ENCODE measurements at places on chromosomes 6 and 20. TPM values are rescaled to one million over a fixed set of nuclear protein-coding genes. Genes with fewer than 3 reads are reported as not detected.

DNA sequence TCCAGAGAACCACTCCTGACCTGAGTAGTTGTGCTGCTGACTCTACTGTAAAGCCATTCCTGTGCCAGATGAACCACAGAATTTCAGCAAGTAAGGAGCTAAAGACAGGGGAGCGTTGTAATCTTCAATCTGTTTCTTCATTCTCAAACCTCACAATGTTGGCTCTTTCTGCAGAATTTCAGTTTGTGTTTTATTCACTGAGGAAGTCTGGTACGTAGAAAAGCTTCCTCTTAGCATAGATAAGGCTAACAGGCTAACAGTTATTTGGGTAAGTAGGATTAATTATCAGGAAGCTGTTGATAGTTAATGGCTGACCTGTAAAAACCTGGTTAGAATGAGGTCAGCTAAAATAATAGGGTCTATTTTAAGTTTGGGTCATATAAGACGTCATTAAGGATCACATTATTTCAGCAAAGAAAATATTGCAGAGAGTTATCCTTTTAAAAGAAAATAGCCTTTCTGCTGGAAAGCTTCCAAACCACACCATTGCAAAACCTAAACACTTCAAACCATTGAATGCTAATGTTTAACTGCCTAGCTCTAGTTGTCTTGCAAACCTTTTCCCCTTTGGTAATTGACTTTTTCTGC, 14.1 kb upstream of the TENT5A start:
- no peak overlapping the region for H3K27ac ChIP-seq
- DNase-seq: no peak
- no peaks in the 10 kb centered on the region for H3K36me3 ChIP-seq
- H3K27me3 ChIP-seq: no peaks in the 10 kb centered on the region

The BACH2 gene
- total RNA-seq: 17.0 TPM

The MUCL3 gene
- not detected for total RNA-seq

DNA sequence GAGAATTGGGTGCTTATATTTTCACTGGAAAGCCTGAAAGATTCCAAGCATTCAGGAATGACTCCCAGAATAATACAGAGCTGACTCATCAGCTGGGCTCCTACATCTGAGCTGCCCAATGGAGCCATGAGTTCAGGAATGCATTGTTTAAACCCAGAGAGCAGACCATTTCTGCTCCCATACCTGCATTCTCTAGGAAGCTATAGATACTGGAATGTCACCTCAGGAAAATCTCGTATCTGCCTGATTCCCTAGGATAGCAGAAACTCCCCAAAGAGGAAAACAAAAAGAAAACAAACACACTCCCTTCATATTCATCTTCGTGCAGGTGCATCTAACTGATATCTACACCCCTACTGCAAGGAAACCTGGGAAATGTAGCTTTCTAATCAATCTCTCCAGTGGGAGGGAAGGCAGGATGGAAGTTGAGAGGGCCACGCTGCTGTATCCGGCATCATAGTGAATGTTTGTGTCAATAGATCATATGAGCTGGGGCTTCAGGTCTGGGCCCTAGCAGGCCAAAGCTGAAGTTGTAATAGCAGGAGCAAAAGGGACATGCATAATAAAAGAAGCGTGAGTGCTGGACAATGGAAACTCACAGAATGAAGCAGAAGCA, 8.2 kb upstream of the SLC2A12 start:
- H3K4me3 ChIP-seq: no peak overlapping the region
- peaks cover 26% of the 10 kb centered on the region for H3K4me1 ChIP-seq
- no peak for DNase-seq
- no peaks in the 10 kb centered on the region for H3K27me3 ChIP-seq

The PRSS35 gene
- 0.42 TPM for total RNA-seq

DNA sequence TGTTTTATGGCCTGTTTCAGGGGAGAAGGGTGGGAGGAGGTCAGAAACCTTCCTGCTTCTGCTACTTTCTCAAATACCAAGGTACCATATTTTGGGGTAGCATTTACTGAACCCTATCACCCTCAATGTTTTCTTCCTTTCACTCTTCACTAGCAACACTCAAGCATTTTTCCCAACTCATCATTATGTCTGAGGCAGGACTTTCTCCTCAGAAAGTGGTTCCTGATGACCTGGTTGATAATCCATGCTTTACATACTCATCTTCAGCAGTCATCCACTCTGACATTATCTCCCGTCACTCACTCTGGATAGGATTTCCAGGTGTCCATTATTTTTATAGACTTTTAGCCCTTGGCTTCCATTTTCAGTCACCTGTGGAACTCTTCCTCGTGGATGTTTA, 21.1 kb downstream of the ZNF292 start:
- H3K36me3 ChIP-seq: peaks cover 6% of the 10 kb centered on the region
- H3K27ac ChIP-seq: no peak overlapping the region
- no peaks in the 10 kb centered on the region for H3K27me3 ChIP-seq
- DNase-seq: no peak
- H3K4me3 ChIP-seq: no peak overlapping the region

DNA sequence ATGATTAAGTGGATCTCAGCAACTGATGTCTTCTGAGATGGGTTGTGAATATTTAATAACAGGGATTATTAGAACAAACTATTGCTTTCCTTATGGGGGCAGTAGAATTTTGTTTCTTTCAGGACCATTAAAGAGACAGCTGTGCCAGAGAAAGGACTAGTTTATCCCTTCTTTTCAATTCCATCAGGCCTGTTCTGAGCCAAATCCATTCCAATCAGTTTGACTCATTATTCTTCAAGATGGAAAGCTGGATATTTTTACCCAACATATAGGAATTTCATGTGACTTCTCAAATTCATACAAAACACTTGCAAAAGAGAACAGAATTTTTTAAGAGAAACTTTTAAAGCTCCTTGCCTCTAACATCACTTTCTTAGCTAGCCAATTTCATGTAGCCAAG, 722.0 kb upstream of the FLRT3 start:
- H3K27me3 ChIP-seq: no peaks in the 10 kb centered on the region
- H3K27ac ChIP-seq: no peak overlapping the region
- no peak for DNase-seq
- H3K4me3 ChIP-seq: no peak overlapping the region
- H3K4me1 ChIP-seq: peaks cover 11% of the 10 kb centered on the region

DNA sequence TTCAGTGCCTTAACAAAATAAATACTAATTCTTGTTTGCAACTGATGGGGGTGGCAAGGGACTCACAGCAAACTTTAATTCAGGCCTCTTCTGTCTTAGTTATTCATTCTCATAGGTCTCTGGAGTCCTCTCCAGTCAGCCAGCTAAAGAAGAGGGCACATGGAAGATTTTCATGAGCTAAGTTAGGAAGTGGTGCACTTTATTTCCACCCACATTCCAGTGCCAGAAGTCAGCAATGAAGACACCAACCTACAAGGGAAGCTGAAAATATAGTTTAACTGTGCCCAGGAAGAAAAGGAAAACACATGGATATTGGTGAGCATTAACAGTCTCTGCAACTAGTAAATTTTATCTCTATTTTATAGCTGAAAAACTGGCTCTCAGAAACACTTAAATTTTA, 16.7 kb upstream of the IRAK1BP1 start:
- no peaks in the 10 kb centered on the region for H3K27me3 ChIP-seq
- H3K36me3 ChIP-seq: no peaks in the 10 kb centered on the region
- H3K4me1 ChIP-seq: no peaks in the 10 kb centered on the region
- no peak for DNase-seq

DNA sequence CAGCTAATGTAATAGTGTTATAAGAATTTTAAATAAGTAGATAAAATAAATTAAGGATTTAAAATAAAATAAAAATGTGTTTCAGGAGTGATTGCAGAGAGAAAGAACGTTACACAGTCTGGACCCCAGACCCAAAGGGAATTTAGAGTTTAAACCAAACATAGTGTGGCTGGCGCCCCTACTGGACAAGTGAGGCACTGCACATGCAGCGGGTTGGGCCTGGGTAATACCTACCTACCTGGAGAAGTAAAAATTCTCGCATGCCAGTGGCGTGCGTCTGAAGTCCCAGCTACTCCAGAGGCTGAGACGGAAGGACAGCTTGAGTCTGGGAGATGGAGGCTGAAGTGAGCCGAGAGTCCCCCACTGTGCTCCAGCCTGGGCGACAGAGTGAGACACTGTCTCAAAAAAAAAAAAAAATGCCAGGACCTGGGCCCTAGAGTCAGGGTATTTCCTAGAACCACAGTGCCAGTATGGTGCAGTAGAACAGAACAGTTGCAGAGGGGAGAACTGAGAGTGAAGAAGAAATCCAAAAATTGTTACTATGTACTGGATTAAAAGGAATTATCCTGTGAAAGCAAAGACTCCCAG, 71.4 kb upstream of the TCF21 start:
- H3K36me3 ChIP-seq: no peaks in the 10 kb centered on the region
- no peaks in the 10 kb centered on the region for H3K4me1 ChIP-seq
- no peak for DNase-seq
- H3K27ac ChIP-seq: no peak overlapping the region
- H3K4me3 ChIP-seq: no peak overlapping the region

DNA sequence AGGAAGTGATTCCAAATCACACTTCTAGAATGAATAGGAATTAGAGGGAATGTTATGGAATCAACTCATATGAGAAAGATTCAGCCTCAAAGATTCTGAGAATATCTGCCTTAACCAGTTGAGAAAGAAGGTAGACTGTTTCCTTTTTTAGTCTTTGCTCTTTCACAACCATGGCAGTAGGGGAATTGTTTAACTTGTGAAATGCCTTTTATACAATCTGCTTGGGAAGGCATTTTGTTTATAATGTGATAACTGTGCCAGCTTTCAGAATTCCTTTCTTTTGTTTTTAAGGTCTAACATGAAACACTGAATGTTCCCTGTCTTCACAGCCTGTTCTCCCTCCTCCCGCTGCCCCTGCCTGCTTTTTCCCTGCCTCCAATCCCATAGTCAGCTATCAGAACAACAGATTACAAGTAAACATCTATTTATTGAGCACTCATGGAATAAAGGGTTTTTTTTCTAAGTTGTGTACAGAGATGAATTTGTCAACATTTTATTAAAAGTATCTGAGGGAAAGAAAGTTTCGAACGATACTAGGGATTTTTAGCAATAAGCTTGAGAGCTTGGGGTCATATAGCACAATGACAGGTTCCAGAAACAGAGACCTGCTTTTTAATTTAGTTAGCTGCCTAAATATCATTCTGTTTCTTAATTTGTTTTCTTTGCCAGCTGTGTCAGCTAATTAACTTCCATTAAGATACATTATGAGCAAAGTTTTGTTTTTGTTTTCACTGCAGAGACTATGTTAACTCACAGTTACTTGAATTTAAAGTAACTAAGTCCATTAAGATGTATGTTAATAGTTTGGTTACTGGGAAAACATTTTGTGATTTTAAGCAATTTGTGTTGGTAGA, 28.3 kb upstream of the FBXO30 start:
- H3K4me1 ChIP-seq: peaks cover 6% of the 10 kb centered on the region
- H3K27me3 ChIP-seq: no peaks in the 10 kb centered on the region
- no peak overlapping the region for H3K4me3 ChIP-seq
- DNase-seq: no peak
- no peaks in the 10 kb centered on the region for H3K36me3 ChIP-seq
- no peak overlapping the region for H3K27ac ChIP-seq

The SIM1 gene
- 0.51 TPM for total RNA-seq

DNA sequence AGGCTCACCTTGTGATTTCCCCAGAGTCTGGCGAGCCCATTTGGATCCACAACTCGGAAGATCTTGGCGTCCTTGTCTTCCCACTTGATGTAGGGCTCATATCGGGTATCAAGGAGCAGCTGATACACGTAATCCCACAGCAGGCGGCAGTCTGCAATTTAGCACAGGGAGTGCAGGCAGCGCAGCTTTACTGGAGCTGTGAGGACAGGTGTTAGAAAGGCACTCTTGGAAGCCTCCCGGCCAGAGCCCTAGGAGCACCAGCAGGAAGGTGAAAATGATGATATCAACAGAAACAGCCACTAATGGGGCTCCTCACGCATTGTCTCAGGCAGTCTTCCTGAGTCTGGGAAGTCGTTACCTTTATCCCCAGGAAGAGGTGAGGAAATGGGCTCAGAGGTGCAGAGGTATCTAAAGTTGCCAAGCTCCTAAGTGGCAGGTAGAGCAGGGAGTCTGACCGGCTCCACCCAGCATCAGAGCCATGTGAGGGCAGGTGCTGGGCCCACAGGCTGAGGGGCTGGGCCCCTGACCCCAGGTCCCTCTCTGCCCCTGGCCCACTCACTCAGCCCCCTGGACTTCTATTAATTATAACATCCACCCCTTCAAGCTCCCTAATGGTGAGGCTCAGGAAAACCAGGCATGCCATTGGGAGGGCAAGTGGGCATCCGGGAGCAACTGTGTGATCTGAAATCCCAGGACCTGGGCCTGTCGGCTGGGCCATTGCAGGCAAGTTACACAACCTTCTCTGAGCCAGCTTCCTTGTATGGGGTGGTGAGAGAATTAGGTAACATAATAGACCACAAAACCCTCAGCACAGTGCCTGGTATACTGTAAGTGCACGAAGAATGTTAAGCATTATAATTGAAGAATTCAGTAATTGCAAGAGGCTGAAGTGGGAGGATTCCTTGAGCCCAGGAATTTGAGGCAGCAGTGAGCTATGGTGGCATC, 18.3 kb downstream of the ETV7 start:
- no peaks in the 10 kb centered on the region for H3K27me3 ChIP-seq
- no peak overlapping the region for H3K4me3 ChIP-seq
- no peaks in the 10 kb centered on the region for H3K36me3 ChIP-seq
- H3K4me1 ChIP-seq: peaks cover 8% of the 10 kb centered on the region

DNA sequence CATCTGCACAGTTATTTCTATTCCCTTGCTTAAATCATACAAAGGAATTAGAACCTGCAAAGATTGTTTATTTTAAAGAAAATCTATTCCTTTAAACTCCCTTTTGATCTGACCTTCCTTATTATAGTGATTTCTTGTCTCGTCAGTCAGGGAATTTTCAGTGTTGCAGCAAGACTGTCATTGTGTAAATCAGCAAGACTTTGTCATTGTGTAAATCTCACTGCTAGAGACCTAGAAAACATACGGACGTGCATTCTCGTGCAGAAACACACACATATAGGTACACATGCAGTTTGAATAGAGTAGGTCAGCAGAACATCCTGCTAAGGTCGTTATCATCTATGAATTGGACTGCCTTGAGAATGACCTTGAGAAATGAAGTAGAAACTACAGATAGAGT, 6.2 kb upstream of the SGK1 start:
- DNase-seq: no peak
- no peak overlapping the region for H3K4me3 ChIP-seq
- no peaks in the 10 kb centered on the region for H3K4me1 ChIP-seq
- H3K27me3 ChIP-seq: no peaks in the 10 kb centered on the region
- H3K27ac ChIP-seq: no peak overlapping the region
- no peaks in the 10 kb centered on the region for H3K36me3 ChIP-seq

DNA sequence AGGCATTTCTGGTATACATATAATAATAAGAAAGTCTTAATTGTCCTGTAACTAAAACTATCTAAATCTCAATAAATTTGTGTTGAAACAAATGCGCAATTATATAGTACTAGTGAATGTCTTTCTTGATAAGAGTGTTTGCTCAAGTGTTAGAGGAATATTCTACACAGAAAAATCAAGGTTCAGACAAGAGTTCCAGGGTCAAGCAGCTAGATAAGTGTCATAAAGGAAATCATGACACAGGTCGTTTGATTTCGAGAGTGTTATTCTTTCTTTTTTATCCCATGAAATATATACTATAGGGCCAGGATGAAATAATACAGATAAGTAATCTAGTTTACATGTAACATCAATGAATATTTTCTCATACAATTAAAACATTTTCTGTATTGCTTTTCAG, 366.1 kb downstream of the UTRN start:
- no peaks in the 10 kb centered on the region for H3K4me1 ChIP-seq
- no peak overlapping the region for H3K4me3 ChIP-seq
- no peaks in the 10 kb centered on the region for H3K36me3 ChIP-seq
- no peak overlapping the region for H3K27ac ChIP-seq

The SLC17A2 gene
- total RNA-seq: not detected

- H3K27ac ChIP-seq: peak overlapping the region; percentile 57
- peaks cover 3% of the 10 kb centered on the region for H3K36me3 ChIP-seq
- H3K4me1 ChIP-seq: peaks cover 30% of the 10 kb centered on the region
- no peak for DNase-seq
Measured at GRCh38 chr6:159042003-159042825, 2.6 kb downstream of the TAGAP start.

All from suprapubic skin (tissue), 4 donors.